Stomach (tissue), 19 donors: ENCODE measurements at places on chromosomes 3 and 15. TPM values are rescaled to one million over a fixed set of nuclear protein-coding genes. Genes with fewer than 3 reads are reported as not detected.

Gene OXSR1
- total RNA-seq = 25.1 TPM

Gene CNTN4
- 8.8 TPM for total RNA-seq

Gene P2RY14
- 9.9 TPM for total RNA-seq

Gene GHSR
- 0.37 TPM for total RNA-seq

Gene CD200
- total RNA-seq = 50.0 TPM

Gene TM4SF1
- 57.6 TPM for total RNA-seq

Gene TMEM212
- total RNA-seq = not detected

Gene KCNAB1
- total RNA-seq = 2.2 TPM

Gene ECE2
- total RNA-seq = 2.9 TPM

Gene CA12
- total RNA-seq = 1.8 TPM

Gene GOLGB1
- total RNA-seq = 62.3 TPM

Gene AHSG
- not detected for total RNA-seq

Gene DAPK2
- total RNA-seq = 178 TPM

Gene CFAP91
- 3.6 TPM for total RNA-seq

Gene KIF15
- total RNA-seq = 2.3 TPM

Gene COMMD2
- 4.1 TPM for total RNA-seq

Gene CHST13
- 5.7 TPM for total RNA-seq

Gene P2RY12
- total RNA-seq = not detected

Gene GPR171
- total RNA-seq = 24.6 TPM

Gene LTF
- total RNA-seq = 22.4 TPM

Gene UQCRC1
- 207 TPM for total RNA-seq

Gene CP
- total RNA-seq = 2.8 TPM
